Activated T-helper 1 cell treated with anti-CD3 and anti-CD28 coated beads, Interleukin-2, amount 50 U/mL, for 16 hours (primary cell): ENCODE measurements at places on chromosomes 6 and 20.
A peak's percentile ranks its signal among the peaks of the same experiment; 100 is the strongest.

GRCh38 chr20:64082126-64082731 is 2.0 kb downstream of the LKAAEAR1 start:
- no peak for DNase-seq

- no peak for DNase-seq
Observed at GRCh38 chr6:154954347-154954746, 40.8 kb upstream of the TIAM2 start.

- no peak for DNase-seq
Observed at GRCh38 chr6:81204731-81205130, 547.8 kb downstream of the TENT5A start.

- no peak for DNase-seq
Observed at GRCh38 chr6:21633511-21634109, 40.1 kb downstream of the SOX4 start.

- no peak for DNase-seq
Observed at GRCh38 chr6:170416303-170416702, 109.7 kb downstream of the FAM120B start.

GRCh38 chr20:45890077-45890984 is 677 bp downstream of the NEURL2 start:
- DNase-seq, result no peak

GRCh38 chr20:10626896-10627295 is 46.9 kb downstream of the JAG1 start:
- no peak for DNase-seq

DNA sequence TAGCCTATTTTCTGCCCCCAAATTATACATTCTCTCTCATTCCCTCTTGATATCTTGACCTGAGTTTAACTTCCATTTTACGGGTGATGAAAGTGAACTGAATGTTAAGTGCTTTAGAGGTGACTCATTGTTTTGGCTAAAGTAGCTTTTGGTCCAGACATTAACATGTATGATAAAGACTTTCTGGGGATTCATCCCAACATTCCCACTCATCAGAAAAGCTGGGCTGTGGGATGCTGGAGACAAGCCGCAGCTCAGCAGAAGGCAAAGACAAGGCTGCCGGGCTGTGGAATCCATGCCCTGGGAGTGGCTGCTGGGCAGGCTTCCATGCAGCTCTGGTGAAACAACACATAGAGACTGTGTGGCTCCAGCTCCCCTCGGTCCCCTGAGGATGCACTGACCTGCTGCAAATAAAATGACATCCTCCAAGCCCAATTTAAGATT is 89.9 kb upstream of the SYNDIG1 start:
- DNase-seq, result no peak

GRCh38 chr20:35774391-35774790 is 2.6 kb downstream of the PHF20 start:
- DNase-seq, result no peak

DNA sequence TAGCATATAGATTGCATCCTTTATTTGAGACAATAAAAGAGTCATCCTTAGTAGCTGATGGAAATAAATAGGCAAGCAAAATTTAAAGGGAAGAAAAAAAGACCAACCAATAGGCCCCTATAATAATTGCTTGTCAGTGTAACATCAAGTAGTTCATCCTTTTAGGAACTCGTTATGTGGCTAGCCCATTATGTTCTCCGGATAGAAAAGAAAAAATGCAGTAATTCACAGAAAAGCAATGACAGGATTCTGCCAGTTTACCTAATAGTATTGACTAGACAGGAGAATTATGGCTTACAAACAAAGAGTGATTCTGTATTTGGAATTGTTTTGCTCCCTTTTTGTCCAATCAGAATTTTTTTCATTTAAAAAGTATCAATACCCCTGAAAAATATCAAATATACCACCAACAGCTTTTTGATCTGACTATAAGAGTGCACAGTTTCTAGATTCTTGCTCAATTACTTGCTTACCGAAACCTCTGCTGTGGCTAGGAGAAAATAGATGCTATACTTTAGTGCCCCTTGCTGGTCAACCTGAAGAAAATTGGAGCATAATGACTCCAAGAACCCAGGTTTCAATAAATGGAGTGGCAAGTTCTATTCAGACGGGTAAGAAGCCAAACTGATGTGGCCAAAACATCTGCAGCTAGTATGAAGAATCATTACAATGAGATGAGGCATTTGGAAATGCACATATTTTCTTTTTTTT is 91.5 kb upstream of the SASH1 start:
- no peak for DNase-seq

- no peak for DNase-seq
Observed at GRCh38 chr6:74588094-74588832, 617.6 kb downstream of the COL12A1 start.

GRCh38 chr20:37096415-37097041 is 731 bp upstream of the RBL1 start:
- DNase-seq, result no peak

GRCh38 chr6:4318321-4318720 is 182.9 kb upstream of the ECI2 start:
- DNase-seq, result no peak

- no peak for DNase-seq
Observed at GRCh38 chr6:154458565-154459470, 51.7 kb downstream of the CNKSR3 start.

GRCh38 chr20:22556565-22557056 is 27.8 kb downstream of the FOXA2 start:
- no peak for DNase-seq

- DNase-seq, result no peak
Observed at GRCh38 chr20:11890331-11891076, 27.2 kb upstream of the BTBD3 start.

- no peak for DNase-seq
Observed at GRCh38 chr6:50717734-50718457, 4.6 kb downstream of the TFAP2D start.

- no peak for DNase-seq
Observed at GRCh38 chr6:29637247-29637646, 4.3 kb upstream of the GABBR1 start.

- peak; percentile 32 for DNase-seq
Observed at GRCh38 chr6:33343953-33344611, 26.5 kb upstream of the ZBTB22 start.

GRCh38 chr6:11854408-11855165 is 76.0 kb upstream of the ADTRP start:
- DNase-seq, result no peak

DNA sequence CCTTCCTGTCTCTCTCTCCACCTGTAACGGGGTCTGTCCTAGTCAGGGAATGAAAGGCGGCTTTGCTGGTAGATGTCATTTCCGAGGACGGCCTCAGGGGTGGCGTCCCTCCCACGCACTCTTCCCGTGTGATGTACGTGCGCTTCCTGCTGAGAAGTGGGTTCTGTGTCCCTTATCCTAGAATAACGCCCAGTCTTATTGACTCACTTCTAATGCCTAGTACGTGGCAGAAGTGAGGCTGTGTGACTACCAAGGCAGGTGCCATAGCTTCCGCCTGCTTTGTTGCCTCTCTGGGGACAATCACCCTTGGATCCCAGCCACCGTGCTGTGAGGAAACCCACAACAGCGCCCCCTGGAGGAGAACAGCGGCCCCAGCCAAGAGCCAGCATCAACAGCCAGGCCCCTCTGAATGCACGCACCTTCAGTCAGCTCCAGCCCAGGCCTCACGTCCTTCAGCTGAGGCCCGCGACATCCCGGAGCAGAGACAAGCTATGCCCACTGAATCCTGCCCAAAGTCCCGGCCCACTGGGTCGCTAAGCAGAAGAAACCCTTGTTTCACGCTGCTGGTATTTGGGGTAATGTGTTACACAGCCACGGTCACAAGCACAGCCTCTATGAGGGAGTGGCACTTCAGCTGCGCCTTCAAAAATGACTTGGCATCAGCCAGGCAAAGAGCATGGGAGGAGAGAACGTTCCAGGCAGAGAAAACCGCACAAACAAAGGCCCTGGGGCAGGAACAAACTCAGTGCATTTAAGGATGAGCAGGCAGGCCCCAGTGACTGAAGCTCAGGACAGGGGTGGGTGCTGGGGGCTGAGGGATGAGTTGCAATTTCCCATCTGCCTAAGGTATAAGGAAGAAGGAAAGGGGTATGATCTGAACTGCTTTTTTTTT is 224.2 kb downstream of the NFATC2 start:
- peak; percentile 14 for DNase-seq

DNA sequence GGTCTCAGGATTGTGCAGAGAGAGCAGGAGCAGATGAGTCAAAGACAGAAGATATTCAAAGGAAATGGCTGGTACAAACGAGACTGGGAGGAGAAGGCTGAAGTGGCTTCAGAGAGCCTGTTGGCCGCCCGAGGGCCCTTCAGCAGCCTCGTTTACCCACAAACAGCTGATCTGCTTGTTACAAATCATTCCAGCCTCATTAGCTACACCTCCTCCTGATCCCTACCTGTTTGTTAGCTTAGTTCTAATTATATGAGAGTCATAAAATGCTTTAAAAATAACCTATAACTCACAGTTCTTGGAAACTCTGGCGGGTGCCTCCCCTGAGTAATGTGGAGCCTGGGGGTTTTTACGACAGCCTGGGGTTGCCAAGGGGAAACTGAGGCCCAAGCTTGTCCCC is 12.6 kb downstream of the GLP1R start:
- DNase-seq, result no peak
